ENCODE measurements at places on chromosomes 13 and 19. TPM values are rescaled to one million over a fixed set of nuclear protein-coding genes. Genes with fewer than 3 reads are reported as not detected.

The TMEM150B gene
- 0.53 TPM for total RNA-seq

The TMEM272 gene
- total RNA-seq, result 0.35 TPM

The FOXA3 gene
- total RNA-seq, result 0.59 TPM

The SYDE1 gene
- total RNA-seq, result 0.22 TPM

The SLITRK1 gene
- not detected for total RNA-seq

The MYADM gene
- 44.2 TPM for total RNA-seq

The KLK14 gene
- total RNA-seq, result 0.26 TPM

The BEST2 gene
- total RNA-seq, result not detected

The ZNF829 gene
- 5.9 TPM for total RNA-seq

The C19orf33 gene
- not detected for total RNA-seq

DNA sequence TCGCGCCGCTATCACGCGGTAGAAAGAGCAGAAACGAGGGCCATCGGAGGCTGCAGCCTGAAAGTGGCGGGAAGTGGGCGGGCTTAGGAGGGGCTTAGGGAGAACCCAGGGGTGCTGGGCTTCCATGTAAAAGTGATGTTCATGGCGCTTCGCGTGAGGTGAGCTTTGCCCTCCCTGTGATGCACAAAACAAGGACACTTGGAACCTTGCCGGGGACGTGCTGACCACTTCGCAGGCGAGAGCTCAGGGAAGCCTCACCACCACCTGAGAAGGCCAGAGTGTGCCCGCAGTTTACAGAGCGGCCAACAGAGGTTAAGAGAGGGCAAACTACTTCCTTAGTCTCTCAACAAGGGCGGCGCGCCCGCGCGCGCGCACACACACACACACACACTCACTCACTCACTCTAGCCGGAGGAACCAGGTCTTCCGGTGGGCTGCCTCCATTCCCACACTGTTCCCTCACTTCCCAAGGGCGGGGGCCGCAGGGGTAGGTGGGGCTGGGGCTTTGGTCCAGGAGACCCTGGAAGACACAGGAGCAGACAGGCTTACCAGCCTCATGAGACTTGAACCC lies 651 bp downstream of the GAPDHS start:
- peaks cover 6% of the 10 kb centered on the region for H3K4me1 ChIP-seq
- peak overlapping the region; percentile 49 for H3K4me3 ChIP-seq
- no peaks in the 10 kb centered on the region for H3K36me3 ChIP-seq

DNA sequence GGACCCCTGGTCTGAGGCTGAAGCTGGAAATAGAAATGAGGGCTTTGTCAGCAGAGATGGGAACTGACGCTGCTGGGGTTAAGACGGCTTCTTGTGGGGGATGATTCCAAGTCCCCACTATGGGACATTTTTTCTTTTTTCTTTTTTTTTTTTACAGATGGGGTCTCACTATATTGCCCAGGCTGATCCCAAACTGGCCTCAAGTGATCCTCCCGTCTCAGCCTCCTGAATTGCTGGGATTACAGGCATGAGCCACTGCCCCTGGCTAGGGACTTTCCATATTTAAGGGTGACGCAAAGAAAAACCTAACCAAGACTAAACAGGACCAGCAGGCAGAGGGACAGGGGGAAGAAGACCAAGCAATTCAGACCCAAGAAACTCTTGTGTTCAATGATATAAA lies 10.0 kb downstream of the LRFN3 start:
- H3K4me3 ChIP-seq, result no peak overlapping the region
- no peaks in the 10 kb centered on the region for H3K36me3 ChIP-seq
- H3K27me3 ChIP-seq, result no peaks in the 10 kb centered on the region
- H3K27ac ChIP-seq, result no peak overlapping the region

DNA sequence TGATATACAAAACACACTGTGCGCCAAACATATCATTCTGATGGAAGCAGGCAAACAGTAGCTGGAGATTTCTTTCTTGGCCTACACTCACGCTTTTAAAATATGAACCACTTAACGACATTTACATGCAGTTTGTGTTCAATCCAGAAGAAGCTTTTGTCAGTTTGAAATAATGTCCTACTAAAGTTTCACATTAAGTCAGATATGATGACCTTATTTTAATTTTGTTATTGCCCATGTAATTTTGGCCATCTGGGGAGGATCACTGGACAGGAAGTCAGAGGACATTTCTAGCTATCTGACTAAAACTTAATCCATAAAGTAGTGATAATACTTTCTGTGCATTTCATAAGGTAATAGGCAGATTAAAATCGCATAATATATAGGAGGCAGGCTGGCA lies 98.1 kb downstream of the DCLK1 start:
- H3K4me1 ChIP-seq, result no peaks in the 10 kb centered on the region
- H3K36me3 ChIP-seq, result no peaks in the 10 kb centered on the region
- no peaks in the 10 kb centered on the region for H3K27me3 ChIP-seq
- no peak for DNase-seq
- no peak overlapping the region for H3K4me3 ChIP-seq

DNA sequence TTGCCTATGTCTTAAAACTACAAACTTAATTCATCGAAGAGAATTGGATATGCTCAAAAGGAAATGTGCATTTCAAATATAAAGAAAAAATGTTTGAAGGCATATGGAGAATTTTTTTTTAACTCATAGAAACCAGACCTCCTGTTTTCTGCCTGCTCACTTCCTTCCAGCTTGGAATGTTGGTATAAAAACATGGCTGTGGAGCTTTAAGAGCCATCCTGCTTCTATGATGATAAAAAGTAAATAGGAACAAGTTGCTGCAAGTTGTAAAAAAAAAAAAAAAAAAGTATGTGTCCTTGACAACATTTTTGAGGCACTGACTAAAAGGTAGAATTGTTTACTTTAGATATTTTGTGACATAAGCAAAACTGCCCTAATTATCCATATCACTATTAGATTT lies 1230.7 kb downstream of the PCDH9 start:
- H3K27me3 ChIP-seq, result no peaks in the 10 kb centered on the region
- no peak overlapping the region for H3K4me3 ChIP-seq
- H3K4me1 ChIP-seq, result no peaks in the 10 kb centered on the region
- H3K27ac ChIP-seq, result no peak overlapping the region
- DNase-seq, result no peak

DNA sequence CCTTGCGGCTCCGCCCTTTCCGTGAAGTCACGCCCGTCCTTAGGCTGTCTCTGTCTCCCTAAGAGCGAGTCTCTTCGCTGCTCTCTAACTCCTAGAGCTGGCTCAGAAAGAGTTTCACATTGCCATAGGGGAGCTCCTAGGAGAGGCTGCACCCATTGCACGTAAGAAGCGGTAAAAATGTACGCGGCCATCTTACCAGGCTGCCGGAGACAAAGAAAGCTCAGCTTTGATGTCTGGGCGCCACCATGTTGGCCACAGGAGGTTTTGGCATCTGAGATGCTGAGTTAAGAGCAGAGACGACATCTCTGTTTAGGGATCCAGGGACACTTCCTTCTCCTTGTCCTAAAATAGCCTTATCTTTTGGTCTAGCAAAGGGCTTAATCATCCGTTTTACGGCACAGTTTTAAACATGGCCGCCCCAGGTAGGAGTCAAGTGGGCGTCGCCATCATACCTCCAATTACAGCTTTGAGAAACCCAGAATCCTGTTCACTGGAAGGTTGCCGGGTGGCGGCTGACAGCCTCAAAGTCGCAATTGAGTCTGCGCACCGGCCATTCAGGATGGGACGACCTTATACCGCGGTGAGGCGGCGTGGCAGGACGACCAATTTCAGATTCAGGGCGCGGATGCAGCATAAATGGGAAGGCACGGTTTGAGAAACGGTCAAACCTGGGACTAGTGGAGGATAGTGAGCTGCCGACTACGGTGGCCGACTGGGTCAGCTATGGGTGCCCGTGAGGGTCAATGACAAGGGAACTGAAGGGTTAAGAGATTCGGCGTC lies at the start of gene ZNF793:
TSS of gene ZNF793 (plus strand) at position 553 of the 780 bp plus-strand sequence. CDS start 16,501 bp downstream, outside the sequence.
- peak within 1 kb of the TSS; percentile 67 for H3K4me3 ChIP-seq
- H3K4me1 ChIP-seq, result peaks cover 9% of the 10 kb centered on the region
- peak within 1 kb of the TSS; percentile 86 for H3K27ac ChIP-seq

DNA sequence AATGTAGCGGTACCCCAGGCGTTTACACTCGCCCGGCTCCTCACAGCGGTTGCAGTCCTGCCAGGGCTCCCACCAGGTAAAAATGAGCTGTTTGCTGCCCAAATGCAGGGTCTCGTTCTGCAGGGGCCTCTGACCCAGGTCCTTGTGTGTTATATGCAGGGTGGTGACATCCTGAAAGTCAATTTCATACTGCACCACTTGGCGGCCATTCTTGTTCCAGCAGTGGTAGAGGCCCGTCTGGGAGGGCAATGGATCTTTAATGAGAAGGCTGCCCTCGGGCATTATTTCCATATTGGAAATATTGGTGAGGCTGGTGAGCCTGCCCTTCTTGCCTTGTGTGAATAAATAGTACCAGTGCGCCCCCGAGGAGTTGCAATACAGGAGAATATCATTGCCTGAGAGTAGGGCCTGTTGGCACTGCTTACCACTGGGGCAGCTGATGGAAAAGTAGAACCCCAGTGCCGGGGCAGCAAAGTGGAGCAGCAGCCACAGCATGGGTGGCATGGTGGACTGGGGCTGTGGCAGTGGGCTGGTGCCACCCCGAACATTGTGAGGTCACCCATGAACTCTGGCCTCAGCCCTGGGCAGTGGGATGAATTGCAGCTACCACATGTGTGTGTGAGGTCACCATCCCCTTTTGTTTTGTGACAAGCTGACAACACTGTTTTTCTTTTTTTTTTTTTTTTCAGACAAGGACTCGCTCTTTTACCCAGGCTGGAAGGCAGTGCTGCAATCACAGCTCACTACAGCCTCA lies at the start of gene FAM187B:
TSS of gene FAM187B (minus strand) at position 563 of the 754 bp plus-strand sequence. CDS start at position 504, 59 bp downstream.
- H3K4me1 ChIP-seq, result peaks cover 9% of the 10 kb centered on the region
- no peaks in the 10 kb centered on the region for H3K27me3 ChIP-seq
- no peaks in the 10 kb centered on the region for H3K36me3 ChIP-seq
- H3K4me3 ChIP-seq, result no peak within 1 kb of the TSS
- no peak for DNase-seq

DNA sequence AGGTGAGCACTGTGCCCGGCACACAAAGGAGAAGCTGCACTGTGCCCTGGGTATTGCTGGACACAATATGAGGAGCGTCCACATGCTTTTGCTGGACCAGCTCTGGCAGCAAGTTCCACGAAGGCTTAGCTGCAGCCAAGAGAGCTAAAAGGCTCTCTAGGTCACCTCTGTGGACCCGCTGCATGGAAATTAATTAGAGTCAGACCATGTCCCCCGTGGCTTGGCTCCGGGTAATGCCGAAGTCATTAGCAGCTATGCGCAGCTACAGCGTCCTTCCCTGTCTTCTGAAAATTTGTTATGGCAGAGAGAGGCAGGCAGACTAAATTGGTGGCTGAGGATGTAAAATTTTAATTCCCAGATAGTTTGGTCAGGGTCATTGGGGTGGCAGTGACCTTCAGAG lies 271.5 kb downstream of the SLC7A1 start:
- no peak overlapping the region for H3K4me3 ChIP-seq
- no peak for DNase-seq
- no peaks in the 10 kb centered on the region for H3K4me1 ChIP-seq
- H3K27ac ChIP-seq, result no peak overlapping the region

- H3K27me3 ChIP-seq, result no peaks in the 10 kb centered on the region
- H3K36me3 ChIP-seq, result no peaks in the 10 kb centered on the region
- H3K4me1 ChIP-seq, result peaks cover 19% of the 10 kb centered on the region
- DNase-seq, result no peak
- H3K27ac ChIP-seq, result no peak overlapping the region
- H3K4me3 ChIP-seq, result no peak overlapping the region
Observed at GRCh38 chr19:17869114-17869608, 2.6 kb upstream of the SLC5A5 start.

GRCh38 chr19:45601524-45602374 lies at the start of gene GPR4:
Gene GPR4 (minus strand): TSS chr19:45602212. CDS start chr19:45591866, 10,346 bp downstream.
- H3K27ac ChIP-seq, result no peak within 1 kb of the TSS
- no peaks in the 10 kb centered on the region for H3K36me3 ChIP-seq
- peaks cover 67% of the 10 kb centered on the region for H3K27me3 ChIP-seq
- H3K4me1 ChIP-seq, result peaks cover 15% of the 10 kb centered on the region

GRCh38 chr19:48845384-48845783 lies 9.1 kb upstream of the HSD17B14 start:
- no peak overlapping the region for H3K27ac ChIP-seq
- no peaks in the 10 kb centered on the region for H3K27me3 ChIP-seq
- no peaks in the 10 kb centered on the region for H3K36me3 ChIP-seq
- no peak overlapping the region for H3K4me3 ChIP-seq
- DNase-seq, result no peak
- no peaks in the 10 kb centered on the region for H3K4me1 ChIP-seq

- H3K4me3 ChIP-seq, result peak overlapping the region; percentile 44
- DNase-seq, result peak; percentile 74
- no peaks in the 10 kb centered on the region for H3K36me3 ChIP-seq
- peaks cover 31% of the 10 kb centered on the region for H3K4me1 ChIP-seq
Observed at GRCh38 chr19:47428177-47428894, 9.0 kb upstream of the MEIS3 start.

- no peaks in the 10 kb centered on the region for H3K27me3 ChIP-seq
- no peaks in the 10 kb centered on the region for H3K36me3 ChIP-seq
- no peak for DNase-seq
- no peak overlapping the region for H3K27ac ChIP-seq
- no peaks in the 10 kb centered on the region for H3K4me1 ChIP-seq
Observed at GRCh38 chr13:97564956-97565355, 131.0 kb downstream of the RAP2A start.

GRCh38 chr13:32893176-32893575 lies 123.0 kb upstream of the KL start:
- no peak overlapping the region for H3K27ac ChIP-seq
- H3K36me3 ChIP-seq, result no peaks in the 10 kb centered on the region
- H3K4me1 ChIP-seq, result no peaks in the 10 kb centered on the region

- H3K27ac ChIP-seq, result no peak overlapping the region
- DNase-seq, result no peak
- no peak overlapping the region for H3K4me3 ChIP-seq
Observed at GRCh38 chr13:23381866-23382265, 51.6 kb downstream of the SACS start.

- no peak overlapping the region for H3K27ac ChIP-seq
- no peak overlapping the region for H3K4me3 ChIP-seq
- H3K4me1 ChIP-seq, result peaks cover 5% of the 10 kb centered on the region
- no peaks in the 10 kb centered on the region for H3K36me3 ChIP-seq
Observed at GRCh38 chr19:41407271-41407670, 9.7 kb downstream of the BCKDHA start.

DNA sequence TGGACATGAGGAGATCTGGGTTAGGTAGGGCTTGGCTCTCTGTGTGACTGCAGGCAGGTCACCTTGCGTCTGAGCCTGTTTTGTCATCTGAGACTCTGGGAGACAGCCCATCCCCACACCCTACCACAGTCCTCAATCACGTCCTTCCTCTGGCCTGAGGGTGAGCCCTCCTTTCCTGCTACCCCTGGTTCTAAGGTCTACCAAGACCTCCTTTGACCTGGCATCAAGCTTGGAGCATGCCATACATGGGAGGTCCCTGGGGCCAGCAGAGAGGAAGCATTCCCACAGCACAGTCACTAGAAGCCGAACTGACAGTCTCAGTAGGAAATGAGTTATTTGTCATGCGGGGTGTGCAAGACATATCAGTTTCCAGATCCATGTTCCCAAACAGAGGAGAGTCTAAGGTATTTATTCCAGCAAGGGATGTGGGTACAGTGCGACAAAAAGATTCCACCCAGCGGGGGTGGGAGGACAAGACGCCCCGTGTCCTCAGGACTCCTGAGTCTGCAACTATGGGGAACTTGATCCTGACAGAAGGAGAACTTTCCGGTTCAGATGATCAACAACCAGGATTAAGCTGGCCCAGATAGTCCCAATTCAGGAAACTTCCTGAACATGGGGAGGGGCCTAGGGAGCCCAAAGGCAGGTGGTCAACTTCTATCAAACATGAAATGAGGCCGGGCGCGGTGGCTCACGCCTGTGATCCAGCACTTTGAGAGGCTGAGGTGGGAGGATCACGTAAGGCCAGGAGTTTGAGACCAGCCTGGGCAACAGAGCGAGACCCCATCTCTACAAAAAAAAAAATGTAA lies 9.5 kb downstream of the ARRDC2 start:
- H3K27me3 ChIP-seq, result no peaks in the 10 kb centered on the region
- peaks cover 19% of the 10 kb centered on the region for H3K36me3 ChIP-seq
- H3K27ac ChIP-seq, result no peak overlapping the region
- no peak for DNase-seq
- peaks cover 68% of the 10 kb centered on the region for H3K4me1 ChIP-seq

Data from CD8-positive, alpha-beta memory T cell (primary cell).